ENCODE measurements at places on chromosomes 2 and 18.

DNA sequence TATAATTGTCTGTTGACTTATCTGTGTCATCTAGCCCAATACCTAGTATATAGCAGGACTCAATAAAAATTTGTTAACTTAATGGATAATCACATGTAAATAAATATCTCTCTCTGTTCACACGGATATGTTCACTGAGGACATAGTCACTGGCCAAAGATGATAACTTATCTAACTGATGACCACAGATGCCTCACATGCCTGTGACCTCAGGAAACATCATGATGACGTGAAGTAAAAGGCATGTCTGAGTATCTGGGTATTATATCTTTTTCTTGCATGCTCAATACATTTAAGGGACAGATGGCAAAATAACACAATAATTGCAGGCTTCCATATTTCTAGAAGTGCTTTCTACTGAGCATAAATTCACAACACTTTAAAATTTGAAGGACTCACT, 41.4 kb upstream of the PARD3B start:
- no peak for DNase-seq

GRCh38 chr2:231321556-231322334, 73.8 kb upstream of the B3GNT7 start:
- no peak for DNase-seq

- DNase-seq, result no peak
These were observed 198.9 kb downstream of the ADCYAP1 start for GRCh38 chr18:1103537-1103936.

DNA sequence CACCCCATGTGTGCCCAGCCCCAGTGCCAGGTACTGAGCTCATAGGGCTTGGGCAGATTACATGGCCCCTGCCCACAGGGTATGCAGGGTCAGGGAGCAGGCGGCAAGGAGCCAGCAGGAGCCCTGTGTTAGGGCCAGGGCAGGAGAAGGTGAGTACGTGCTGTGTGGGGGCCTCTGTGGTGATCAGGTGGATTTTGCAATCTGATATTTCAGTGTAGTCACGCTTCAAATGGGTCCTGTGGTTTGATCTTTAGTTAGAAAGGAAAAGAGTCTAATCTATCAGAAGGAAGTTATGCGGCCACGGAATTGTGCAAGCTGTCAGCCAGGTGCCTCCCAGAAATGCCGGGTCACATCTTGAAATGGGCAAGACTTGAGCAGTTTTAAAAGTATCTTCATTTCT, 13.9 kb downstream of the UBE2F start:
- DNase-seq, result no peak

DNA sequence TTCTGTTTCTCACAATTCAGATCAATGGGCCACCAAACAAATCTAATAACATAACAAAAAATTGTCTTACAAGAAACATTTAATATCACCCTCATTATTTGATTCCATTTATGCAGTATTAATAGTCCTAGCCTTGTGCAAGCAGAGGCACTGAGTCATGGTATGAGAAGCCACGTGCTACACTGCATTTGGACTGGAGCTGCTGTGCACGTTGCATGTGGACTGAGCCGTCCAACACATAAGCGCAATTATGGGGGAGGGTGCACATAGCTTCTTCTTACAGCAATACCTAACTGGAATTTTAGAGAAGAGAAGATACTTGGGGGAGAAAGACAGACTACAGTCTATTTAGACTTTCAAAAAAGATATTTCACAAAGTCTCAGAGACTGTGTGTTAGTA, 329.6 kb upstream of the ID2 start:
- no peak for DNase-seq

- DNase-seq, result no peak
These were observed 7.0 kb downstream of the SPEG start for GRCh38 chr2:219441451-219442255.

- no peak for DNase-seq
These were observed 33.4 kb upstream of the HPCAL1 start for GRCh38 chr2:10269291-10269690.

DNA sequence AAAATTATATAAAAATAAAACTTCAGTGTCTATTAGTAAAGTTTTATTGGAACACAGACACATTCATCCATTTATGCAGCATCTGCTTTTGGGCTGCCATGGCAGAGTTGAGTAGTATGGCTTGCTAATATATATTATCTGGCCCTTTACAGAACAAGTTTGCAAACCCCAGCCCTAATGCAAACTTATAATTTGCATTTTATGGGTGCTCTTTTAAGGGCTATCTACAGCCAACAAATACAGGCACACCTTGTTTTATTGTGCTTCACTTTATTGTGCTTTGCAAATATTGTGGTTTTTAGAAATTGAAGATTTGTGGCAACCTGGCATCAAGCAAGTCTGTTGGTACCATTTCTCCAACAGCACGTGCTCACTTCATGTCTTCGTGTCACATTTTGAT, 35.2 kb upstream of the DLX2 start:
- DNase-seq, result no peak

GRCh38 chr2:84972932-84973331, 2.0 kb downstream of the KCMF1 start:
- DNase-seq, result no peak

- DNase-seq, result no peak
These were observed 214.4 kb downstream of the ZNF385B start for GRCh38 chr2:179646862-179647587.

DNA sequence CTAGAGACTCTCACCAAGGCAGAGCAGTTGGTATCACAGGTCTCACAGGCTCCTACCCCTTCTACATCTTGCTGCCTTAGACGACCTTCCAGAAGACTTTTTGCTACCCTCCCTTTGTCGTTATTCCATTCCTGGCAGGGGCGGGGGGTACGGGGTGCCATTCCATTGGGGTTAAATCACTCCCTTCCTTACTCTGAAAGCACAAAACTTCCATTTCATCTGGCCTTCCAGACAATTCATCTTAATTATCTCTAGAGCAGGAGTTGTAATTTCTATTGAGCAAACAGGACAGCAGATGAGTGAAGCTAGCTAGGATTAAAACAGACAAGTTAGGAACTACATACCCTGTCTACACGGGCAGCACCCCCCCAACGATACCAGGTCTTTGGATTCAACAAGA, 276.2 kb upstream of the TANK start:
- no peak for DNase-seq

- DNase-seq, result no peak
These were observed 77.5 kb upstream of the NFATC1 start for GRCh38 chr18:79318142-79318673.

GRCh38 chr18:9736286-9736835, 28.3 kb downstream of the RAB31 start:
- DNase-seq, result no peak

DNA sequence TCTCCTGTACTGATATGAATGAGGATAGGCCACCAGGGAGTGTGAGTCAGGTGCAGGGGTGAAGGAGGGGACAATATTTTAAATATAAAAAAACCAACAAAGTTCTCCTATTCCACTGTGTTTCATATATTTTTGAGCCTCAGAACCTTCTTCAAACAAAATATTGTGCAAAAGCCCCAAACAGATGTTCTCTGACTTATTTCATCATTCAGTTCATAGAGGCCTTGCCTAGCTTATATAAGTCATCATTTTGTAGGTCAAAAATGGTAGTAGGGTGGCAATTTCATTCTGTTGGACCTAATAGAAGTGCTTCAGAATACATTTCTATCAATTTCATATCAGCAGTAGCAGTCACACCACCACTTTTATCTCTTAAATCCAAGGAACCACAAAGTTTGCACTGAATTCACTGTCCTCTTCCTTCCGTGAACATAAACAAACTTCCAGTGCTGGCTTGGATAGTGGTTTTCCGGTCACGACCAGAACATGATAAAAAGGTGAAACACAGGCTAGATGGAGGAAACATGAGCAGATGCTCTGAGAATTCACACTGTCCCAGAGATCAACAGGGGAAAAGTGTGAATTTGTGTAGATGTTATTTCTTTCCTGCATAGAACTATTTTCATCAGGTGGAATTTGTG, 99.1 kb downstream of the EN1 start:
- no peak for DNase-seq

GRCh38 chr2:67516362-67516761, 119.2 kb downstream of the ETAA1 start:
- no peak for DNase-seq

DNA sequence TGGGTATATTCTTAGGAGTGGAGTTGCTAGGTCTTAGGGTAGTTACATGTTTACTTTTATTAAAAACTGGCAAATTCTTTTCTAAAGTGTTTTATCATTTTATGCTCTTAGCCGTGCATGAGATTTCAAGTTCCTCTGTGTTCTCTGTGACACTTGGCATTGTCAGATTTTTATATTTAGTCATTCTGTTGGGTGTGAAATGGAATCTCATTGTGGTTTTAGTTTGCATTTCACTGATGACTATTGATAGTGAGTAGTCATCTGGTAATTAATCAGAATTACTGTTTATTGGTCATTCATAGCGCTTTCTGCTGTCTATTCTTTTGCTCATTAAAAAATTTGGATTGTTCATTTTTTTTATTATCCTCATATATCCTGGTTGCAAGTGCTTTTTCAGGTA, 34.1 kb downstream of the RAB3GAP1 start:
- DNase-seq, result no peak

DNA sequence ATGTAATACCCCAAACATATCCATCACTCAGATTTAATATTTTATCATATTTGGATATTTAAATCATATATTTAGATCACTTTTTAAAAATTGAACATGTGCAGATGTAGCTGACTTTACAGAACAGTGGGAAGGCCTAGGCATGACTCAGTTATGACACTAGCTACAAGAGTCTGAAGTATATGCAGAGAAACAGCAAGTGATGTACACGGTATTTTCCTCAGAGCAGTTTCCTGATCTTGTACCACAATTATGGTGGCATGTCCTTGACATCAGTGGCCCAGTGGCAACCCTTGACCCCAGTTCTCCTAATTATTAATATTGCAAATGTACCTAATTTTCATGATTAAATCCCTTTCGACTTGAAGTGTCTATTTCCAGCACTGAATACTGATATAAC, 28.2 kb downstream of the CDKL4 start:
- no peak for DNase-seq

- no peak for DNase-seq
These were observed 33.4 kb upstream of the TMEM131 start for GRCh38 chr2:98028931-98029717.

- peak; percentile 9 for DNase-seq
These were observed 56.9 kb downstream of the COL4A4 start for GRCh38 chr2:227106845-227107759.

DNA sequence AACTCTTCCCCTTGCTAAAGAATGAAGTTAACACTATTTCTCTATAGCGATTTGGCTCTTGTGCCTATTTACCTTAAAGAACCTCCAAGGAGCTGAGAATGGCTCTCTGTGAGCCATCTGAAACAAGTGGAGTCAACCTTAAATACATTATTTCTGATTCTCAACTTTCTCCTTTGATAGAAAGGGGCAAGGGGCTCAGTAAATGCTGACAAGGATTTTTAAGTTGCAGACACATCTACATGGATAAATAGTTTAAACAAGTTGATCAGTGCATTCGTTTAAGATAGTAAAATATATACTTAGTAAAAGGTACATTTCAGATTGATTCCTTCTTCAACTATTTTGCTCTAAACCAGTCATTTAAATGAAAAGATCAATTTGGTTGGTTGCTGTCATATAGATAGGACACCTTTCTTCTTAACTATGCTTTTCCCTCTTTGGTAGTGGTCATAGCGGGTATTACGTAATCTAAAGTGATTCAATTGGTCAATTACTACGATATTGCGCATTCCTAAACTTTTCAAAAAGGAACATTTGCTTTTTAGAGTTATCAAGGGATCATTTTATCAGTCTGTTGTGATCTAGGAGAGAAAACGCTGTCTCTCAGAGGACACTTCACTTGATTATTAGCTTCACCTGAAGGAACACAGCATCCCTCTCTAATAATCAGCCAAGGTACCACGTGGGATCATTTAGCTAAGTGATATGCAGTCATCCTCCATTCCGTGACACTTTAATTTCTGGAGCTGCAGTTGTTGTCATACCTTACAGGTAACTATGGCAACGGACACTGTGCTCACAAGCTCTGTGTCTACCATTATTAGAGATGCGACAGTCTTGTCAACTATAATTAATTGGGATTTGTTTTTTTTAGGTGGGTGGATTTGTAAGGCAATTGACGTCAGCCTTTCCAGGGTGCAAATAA, 50.9 kb upstream of the KCNE4 start:
- no peak for DNase-seq

DNA sequence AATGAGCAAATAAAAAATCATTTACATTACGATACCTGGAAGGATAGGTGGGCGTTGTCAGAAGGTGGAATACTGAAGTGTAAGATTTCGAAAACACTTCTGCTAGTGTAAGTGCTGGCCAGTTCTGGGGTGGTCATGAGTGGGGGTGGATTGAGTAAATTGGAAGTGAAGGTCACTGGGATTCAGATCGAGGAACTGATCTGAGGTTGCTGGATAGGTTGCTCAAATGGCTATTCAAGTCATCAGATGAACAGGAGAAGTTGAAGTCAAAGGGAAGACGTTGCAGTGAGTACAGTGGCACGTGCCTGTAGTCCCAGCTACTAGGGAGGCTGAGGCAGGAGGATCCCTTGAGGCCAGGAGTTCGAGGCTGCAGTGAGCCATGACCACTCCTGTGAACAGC, 95.7 kb downstream of the MALT1 start:
- DNase-seq, result no peak

- DNase-seq, result no peak
These were observed 132.8 kb downstream of the L3MBTL4 start for GRCh38 chr18:6281874-6282273.

DNA sequence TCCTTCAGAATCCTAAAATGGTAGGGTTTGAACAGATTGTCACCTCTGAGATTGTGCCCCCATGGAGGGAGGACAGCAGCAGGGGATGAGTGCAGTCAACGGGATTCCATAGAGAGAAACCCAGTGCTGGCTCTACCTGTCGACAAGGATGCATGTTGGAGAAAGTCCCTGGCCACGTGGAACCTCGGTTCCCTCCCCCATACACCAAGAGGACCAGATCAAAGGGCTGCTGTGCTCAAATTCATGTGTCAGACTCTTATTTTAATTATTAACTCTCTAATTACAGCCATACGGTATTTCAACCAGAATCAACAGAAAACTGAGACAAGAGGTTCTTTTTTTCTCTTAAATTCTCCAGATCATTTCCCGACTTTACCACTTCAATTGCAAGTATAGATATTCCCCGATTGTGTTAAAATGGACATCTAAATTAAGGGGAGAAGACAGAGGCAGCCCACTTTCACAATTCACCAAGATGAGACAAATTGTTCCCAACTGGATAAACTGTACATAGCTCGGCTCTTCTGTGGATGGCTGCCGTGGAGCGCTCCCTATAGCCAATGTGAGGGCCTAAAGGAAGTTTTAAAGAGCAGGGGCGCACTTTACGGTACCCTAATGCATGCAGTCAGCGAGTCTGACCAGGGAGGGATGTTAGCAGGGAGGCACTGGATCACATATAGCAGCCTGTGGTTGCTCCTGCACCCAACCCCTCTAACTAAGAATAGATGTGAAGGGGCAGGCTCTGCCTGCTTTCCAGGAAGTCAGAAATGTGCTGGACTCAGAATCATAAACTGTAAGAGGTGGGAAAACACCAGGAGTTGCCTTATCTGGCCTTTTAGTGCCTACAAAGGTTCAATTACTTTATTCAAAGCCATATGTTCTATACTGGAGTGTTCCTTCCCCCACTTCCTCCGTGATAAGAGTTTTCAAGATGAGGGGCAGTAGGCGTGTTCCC, 123.1 kb downstream of the CACNB4 start:
- no peak for DNase-seq

All from T1000 (cell line).